M059J (cell line): ENCODE measurements at places on chromosomes 3 and 15.

- no peak for DNase-seq
Measured at GRCh38 chr3:17194116-17194515, 309.4 kb downstream of the PLCL2 start.

DNA sequence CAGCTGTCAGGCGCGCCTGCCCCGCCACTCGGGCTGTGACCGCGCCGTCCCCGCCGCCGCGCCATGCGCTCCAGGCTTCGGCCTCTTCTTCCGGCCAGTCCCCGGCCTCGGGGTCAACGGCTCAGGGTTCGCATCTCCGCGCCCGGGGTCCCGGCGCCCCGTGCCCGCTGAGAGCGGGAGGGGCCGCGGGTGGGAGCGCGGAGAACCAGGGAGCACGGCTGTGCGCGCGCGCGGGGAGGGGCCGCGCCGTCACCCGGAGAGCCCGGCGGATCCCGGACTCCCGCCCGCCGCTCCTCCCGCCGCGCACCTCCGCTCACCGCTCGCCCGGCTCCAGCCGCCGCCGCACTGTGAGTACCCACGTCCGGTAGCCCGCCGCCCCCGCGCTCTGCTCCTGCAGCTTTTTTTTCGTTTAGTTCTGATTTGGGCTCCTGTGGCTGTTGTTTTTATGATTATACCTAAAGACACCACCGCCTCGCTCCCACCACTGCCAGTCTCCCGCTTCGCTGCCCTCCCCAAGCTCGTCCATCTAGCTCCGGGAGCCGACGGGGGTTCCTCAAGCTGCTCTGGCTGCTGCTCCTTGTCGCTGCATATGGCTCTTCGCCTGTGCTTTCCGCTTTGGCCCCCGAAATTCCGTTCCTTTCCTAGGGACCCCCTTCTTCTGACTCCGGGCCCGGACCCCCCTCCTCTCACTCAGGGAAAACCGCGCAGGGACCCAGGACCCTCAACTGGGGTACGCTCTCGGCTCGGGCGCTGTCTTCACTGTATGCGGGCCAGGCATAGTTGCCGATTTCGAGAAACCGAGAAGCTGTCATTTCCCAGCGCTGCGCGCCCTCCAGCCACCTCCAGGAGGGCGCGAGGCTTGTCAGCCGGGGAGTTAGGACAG, 1.8 kb upstream of the SKOR1 start:
- no peak for DNase-seq

DNA sequence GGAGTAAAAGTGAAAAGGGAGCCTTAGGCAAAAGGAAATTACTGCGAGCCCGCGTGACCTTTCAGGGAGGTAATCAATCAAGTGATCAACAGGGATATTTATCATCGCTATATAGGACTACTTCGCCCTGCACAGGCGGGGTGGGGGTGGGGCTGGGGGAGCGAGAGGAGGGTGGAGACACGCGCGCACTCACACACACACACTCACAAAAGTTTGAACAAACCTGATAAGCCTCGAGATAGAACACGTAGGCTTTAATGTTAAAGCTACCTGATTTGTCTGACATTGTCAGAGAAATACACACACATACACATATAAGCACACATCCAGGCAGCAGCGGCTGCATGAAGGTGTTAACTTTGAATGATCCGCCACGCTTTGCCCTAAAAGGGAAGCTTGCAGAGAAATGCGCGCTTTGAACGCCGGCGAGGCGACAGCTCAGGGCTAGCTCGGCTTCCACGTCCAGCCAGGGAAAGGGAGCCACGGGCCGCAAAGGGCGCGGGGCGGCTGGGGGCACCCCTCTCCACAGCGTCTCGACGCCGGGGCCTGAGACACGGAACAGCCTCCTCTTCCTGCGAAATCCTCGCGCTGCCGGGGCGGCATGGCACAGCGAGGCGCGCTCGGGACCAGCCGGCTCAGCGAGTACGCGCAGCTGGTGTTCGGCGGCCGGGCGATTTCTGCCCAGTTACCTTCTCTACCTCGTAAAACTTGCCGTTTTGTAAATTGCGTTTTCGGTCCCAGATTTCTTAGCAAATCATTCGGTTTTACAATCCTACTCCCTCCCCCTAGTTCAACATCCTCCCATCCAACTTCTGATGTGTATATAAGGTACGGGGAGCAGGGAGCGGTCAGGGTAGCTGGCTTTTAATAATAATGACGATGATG, 4.8 kb upstream of the MECOM start:
- peak; percentile 54 for DNase-seq

GRCh38 chr3:72247645-72248388, 462.9 kb upstream of the PROK2 start:
- DNase-seq, result no peak

DNA sequence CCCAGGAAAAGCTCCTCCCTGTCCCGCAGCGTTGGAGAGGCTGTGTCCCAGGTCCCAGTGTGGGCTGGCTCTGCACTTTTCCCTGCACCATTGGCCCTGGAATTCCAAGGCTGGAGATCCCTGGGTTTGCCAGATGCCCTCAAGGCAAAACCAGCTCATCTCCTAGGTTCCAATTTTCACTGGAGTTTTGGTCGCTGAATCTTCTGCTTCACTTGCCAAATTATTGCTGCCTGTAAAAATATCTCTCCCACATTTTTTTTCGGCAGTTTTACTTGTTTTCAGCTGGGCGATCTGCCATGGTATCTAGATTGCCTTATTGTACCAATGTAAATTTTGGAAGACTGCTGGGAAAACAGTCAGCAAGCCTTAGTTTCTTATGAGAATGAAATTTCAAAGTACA, 150.9 kb upstream of the ATP10A start:
- DNase-seq, result peak; percentile 73

GRCh38 chr3:19901918-19902317, 32.1 kb downstream of the EFHB start:
- DNase-seq, result no peak

GRCh38 chr15:43769584-43770228, 7.1 kb downstream of the ELL3 start:
- peak; percentile 53 for DNase-seq

GRCh38 chr15:75030023-75030413, 6.6 kb downstream of the PPCDC start:
- DNase-seq, result peak; percentile 90

- no peak for DNase-seq
Measured at GRCh38 chr15:27175472-27176153, 204.6 kb downstream of the GABRG3 start.

DNA sequence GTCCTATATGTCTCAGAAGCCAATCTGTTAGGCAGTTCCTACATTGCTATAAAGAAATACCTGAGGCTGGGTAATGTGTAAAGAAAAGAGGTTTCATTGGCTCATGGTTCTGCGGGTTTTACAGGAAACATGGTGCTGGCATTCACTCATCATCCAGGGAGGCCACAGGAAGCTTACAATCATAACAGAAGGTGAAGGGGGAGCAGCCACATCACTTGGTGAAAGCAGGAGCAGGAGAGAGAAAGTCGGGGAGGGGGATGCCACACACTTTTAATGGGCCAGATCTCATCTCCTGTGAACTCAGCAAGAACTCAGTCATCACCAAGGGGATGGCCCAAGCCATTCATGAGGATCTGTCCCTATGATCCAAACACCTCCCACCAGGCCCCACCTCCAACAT, 9.1 kb downstream of the SLC49A4 start:
- DNase-seq, result no peak
